ENCODE measurements at places on chromosomes 1 and 21.

DNA sequence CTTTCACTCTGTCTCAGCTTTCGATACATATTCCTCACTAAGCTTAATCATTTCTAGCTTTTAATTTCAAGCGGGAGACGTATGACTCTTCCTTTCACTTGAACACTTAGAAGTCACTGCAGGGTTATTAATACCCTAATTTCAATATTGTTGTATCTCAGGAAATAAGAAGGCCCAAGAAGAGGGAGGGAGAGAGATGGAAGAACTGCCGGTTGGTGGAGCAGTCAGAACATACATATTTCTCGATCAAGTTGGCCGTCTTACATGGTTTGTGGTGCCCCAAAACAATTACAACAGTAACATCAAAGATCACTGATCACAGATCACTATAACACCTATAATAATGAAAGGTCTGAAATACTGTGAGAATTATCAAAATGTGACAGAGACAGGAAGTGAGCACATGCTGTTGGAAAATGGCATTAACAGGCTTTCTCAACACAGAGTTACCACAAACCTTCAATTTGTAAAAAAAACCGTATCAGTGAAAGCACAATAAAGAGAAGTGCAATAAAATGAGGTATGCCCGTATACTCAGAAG lies 145.4 kb upstream of the HP1BP3 start:
- DNase-seq, result no peak

- DNase-seq, result peak; percentile 86
Observed at GRCh38 chr1:201538612-201539551, at the start of gene NAV1. NAV1 (plus strand) TSS chr1:201539127; CDS start chr1:201622885, 83,758 bp downstream.

DNA sequence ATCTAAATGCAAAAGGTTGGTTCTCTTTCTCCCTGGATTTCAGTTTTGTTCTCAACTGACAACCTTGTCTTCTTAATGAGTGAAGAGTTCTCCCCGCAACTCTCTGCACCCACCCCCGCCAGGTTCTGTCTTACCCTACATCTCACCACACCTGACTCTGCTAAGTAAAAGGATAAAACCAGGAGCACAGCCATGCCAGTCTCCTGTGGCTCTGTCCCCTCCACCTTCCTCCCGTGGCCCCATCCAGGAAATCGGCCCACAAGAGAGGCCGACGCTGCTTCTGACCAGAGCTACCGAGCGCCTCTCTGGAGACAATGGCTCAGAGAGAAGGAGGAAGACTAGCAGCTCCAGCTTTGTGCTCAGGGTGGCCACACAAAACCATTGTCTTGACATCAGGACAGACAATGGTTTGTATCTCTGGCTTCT lies 72.2 kb downstream of the PLEKHA6 start:
- no peak for DNase-seq

GRCh38 chr1:65149351-65150107 lies 1.5 kb downstream of the AK4 start:
- no peak for DNase-seq

- DNase-seq, result peak; percentile 63
Observed at GRCh38 chr1:226097866-226098625, 35.5 kb downstream of the H3-3A start.

Data from fibroblast of villous mesenchyme (primary cell).